ENCODE measurements at places on chromosomes 1 and 21.

GRCh38 chr1:155004352-155005075, 1.9 kb downstream of the ZBTB7B start:
- no peak for DNase-seq

DNA sequence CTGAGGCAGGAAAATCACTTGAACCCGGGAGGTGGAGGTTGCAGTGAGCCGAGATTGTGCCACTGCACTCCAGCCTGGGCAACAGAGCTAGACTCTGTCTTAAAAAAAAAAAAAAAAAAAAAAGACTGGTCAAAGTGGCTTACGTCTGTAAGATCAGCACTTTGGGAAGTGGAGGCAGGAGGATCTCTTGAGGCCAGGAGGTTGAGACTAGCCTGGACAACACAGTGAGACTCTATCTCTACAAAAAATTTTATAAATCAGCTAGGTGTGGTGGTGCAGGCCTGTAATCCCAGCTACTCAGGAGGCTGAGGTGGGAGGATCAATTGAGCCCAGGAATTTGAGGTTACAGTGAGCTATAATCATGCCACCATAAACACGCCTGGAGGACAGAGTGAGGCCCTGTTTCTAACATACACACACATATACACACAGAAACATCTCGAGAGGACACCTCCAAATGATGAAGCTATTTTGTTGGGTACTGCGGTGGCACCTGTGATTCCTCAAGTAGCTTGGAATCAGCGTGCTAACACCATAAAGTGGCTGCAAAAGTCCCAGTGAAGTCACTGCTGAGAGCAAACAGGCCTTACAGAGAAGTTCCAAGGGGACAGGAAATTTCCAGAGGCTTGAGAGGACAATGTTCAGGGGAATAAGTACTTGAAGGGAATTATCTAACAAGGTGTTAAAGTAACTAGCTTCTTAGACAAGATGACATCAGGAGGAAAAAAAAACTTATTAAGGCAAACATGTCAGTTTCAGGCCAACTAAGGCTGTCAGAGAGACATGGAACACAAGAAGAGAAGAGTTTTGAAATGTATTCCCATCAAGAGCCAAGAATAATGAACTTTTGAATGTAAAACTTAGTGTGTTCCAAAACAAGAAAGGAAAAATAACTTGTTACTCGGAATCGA, 1.3 kb downstream of the NADK start:
- DNase-seq, result peak; percentile 2

GRCh38 chr1:228102791-228103620, at the start of gene C1orf35:
Gene C1orf35, minus strand, starts transcription at chr1:228103325. Its CDS starts 98 bp downstream, at chr1:228103227.
- peak; percentile 96 for DNase-seq

GRCh38 chr1:33331444-33332356, 10.8 kb upstream of the A3GALT2 start:
- DNase-seq, result no peak

GRCh38 chr1:65109487-65109886, 38.5 kb upstream of the AK4 start:
- DNase-seq, result no peak

DNA sequence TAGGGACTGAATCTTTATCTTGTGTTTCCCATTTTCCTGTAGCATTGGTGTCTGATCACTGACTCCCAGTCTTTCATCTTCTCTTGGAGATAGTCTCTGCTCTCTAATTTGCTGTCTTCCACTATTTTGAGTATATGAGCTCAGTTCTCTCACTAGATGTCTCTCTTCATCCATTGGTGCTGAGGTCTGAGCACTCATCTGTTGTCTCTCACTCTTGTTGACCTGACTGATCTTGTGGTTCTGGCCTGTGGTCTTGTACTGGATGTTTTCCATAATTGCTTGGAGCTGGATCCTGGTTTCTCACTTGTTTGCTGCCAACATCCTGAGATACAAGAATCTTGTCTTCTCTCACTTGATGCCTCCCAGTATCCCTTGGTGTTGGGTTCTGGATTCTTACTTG, 25.1 kb upstream of the S100A11 start:
- no peak for DNase-seq

DNA sequence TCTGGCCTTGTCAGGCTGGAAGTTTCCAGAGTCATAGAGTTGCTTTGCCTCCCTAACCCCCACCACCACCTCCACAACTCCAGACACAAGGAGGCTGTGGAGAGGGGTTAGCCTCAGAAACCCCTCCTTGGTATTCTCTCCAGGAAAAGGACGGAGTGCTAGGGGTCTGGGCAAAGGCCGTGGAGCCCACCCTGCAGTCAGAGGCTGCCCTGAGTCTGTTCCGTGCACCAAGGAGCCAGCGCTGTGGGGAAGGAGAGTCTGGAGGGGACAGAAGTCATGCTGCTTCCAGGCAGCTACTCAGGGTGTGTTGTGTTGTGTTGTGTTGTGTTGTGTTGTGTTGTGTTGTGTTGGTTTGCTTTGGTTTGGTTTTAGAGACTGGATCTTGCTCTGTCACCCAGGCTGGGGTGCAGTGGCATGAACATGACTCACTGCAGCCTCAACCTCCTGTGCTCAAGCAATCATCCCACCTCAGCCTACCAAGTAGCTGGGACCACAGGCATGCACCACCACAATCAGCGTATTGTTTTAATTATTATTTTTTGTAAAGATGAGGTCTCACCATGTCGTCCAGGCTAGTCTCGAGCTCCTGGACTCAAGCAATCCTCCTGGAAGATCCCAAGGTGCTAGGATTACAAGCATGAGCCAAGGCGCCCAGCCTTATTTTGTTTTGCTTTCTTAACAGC, 122.2 kb upstream of the TMEM51 start:
- DNase-seq, result no peak

GRCh38 chr1:2212532-2213491, 15.3 kb upstream of the SKI start:
- peak; percentile 92 for DNase-seq

DNA sequence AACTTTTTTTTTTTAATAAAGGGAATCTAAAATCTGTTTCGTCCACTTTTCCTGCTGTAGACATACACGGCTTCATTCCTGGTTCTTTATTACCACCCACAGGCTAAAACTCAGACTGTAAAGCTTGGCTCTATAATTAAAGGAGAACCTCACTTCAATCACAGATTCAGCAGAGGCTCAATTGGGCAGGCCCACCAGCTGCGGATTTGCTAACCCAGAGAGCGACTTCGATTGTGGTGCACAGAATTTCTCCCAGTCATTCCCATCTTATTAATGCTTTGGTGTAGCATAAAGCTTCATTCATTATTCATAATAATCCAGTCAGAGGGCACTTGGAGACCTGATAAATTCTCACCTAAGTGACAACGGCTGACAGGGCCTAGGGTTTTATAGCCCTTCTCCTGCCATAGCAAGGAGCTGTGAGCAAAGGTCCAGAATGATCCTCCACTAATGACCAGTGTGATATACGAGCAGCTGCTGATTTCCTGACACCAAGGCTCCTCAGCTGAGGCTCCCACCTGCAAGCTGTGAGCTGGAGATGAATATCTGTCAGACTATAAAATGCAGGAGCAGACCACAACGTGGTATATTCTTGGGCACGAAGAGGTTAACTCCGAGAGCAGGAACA, 149.0 kb downstream of the ATP6V1G3 start:
- no peak for DNase-seq

DNA sequence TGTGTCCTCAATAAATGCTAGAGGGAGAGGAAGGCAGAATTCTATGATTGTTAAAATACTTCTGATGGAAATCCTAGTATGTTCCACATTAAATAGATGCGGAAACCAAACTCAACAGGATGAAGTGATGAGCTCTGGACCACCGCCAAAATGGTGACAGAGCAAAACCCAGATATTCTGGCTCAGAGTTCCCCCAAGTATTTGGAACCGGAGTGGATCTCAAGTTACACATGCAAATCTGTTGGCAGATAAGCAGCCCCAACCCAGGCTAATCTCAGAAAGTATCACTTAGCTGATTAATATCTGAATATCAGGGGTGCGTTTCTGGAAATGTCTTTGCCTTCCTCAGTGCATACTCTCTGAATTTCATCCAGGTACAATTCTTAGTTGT, 17.4 kb upstream of the GRHL3 start:
- no peak for DNase-seq

- DNase-seq, result no peak
These were observed 135.1 kb downstream of the TLR5 start for GRCh38 chr1:223007935-223008334.

GRCh38 chr1:92953491-92953890, 7.8 kb downstream of the DIPK1A start:
- DNase-seq, result no peak

DNA sequence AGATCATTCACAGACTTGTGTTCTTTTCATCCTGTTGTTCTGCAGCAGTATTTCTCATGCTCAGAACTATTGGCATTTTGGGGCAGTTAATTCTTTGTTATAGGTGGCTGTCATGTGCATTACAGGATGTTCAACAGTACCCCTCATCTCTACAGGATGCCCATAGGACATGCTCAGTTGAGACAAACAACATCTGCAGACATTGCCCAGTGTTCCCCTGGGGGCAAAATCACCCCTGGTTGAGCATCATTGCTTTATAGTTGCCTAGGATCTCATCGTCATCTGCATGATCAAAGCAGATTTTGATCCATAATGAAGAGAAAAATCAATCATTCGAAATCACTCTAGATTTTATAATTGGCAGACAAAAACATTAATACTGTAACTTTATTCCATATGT, 222.5 kb upstream of the CACYBP start:
- DNase-seq, result no peak

GRCh38 chr1:167717351-167717750, 4.4 kb upstream of the MPZL1 start:
- no peak for DNase-seq

- DNase-seq, result no peak
These were observed 422.9 kb downstream of the PTBP2 start for GRCh38 chr1:97144527-97144926.

- DNase-seq, result no peak
These were observed 37.7 kb upstream of the LRRN2 start for GRCh38 chr1:204723131-204723787.

- no peak for DNase-seq
These were observed 37.6 kb downstream of the PARP1 start for GRCh38 chr1:226370144-226370923.

DNA sequence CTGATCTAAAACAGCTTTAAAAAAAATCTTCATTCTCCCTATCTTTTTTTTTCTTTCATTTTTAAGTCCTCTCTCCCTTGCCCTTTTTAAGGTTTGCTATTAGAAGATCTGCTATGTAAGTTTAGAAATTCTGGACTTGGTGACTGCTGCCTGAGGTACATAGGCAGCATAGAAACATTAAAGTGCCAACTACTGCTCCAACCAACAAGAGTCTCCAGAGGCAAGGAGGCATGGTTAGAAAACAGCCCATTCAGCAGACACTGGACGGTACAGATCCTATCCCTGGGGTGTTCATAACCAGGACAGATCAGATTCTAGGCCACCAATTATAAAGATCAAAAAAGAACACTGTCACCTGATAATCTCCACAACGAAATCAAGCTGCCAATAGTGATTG, 36.6 kb downstream of the GPR3 start:
- DNase-seq, result no peak

GRCh38 chr1:14738647-14739046, 140.2 kb downstream of the KAZN start:
- DNase-seq, result no peak

- DNase-seq, result no peak
These were observed 80.5 kb downstream of the FNBP1L start for GRCh38 chr1:93528412-93528811.

GRCh38 chr1:185559684-185560331, 174.4 kb upstream of the HMCN1 start:
- DNase-seq, result peak; percentile 58

GRCh38 chr1:7315316-7315715, 455.8 kb upstream of the VAMP3 start:
- DNase-seq, result no peak

DNA sequence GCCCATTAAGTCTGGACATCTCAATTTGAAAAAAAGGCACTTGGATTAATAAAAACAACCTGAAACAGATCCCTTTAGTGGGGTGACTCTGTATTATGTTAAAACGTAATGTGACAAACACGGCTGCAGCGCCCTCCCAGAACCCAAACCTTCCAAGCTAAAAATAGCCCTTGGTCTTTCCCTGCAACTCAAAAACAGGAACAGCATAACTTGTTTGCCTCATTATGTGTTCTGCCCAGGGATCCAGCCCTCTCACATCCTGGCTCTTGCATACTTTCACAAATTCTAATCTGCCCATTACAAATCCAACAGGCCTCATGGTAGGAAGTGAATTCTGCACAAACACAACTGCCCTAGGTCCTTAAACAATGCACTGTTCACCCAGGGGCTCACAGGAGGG, 94.7 kb upstream of the GADD45A start:
- DNase-seq, result no peak

GRCh38 chr1:71916894-71917293, 365.4 kb downstream of the NEGR1 start:
- DNase-seq, result no peak

- peak; percentile 77 for DNase-seq
These were observed 379 bp downstream of the PPCS start for GRCh38 chr1:42456754-42457089.

Data from lower lobe of right lung (tissue), 2 donors.